WTC11 (cell line): ENCODE measurements at places on chromosomes 11 and 22. TPM values are rescaled to one million over a fixed set of nuclear protein-coding genes. Genes with fewer than 3 reads are reported as not detected.

The LRRC55 gene
- 0.46 to 0.79 TPM (median 0.71 TPM) in 3 replicates for total RNA-seq

The TSGA10IP gene
- total RNA-seq = 3.4 to 4.5 TPM (median 4.1 TPM) in 3 replicates

DNA sequence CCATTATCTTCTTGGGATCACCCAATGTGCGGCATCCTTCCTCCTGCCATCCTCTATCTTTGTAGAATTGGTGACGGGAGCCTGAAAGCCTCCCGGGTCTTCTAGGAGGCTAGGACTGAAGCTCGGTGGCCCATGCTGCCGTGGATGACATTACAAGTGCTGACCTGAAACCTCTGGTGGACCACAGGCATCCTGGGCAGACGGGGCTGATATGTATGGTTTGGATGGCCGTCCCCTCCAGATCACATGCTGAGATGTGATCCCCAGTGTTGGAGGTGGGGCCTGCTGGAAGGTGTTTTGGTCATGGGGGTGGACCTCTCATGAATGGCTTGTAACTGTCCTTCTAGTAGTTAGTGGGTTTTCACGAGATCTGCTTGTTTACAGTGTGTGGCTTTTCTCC is 1525.8 kb downstream of the BRD1 start:
- H3K4me3 ChIP-seq = no peak overlapping the region
- H3K27me3 ChIP-seq = no peaks in the 10 kb centered on the region; the same call in 1 of the 2 replicates
- H3K4me1 ChIP-seq = peaks cover 10% of the 10 kb centered on the region
- no peak overlapping the region for H3K27ac ChIP-seq
- no peaks in the 10 kb centered on the region for H3K36me3 ChIP-seq

DNA sequence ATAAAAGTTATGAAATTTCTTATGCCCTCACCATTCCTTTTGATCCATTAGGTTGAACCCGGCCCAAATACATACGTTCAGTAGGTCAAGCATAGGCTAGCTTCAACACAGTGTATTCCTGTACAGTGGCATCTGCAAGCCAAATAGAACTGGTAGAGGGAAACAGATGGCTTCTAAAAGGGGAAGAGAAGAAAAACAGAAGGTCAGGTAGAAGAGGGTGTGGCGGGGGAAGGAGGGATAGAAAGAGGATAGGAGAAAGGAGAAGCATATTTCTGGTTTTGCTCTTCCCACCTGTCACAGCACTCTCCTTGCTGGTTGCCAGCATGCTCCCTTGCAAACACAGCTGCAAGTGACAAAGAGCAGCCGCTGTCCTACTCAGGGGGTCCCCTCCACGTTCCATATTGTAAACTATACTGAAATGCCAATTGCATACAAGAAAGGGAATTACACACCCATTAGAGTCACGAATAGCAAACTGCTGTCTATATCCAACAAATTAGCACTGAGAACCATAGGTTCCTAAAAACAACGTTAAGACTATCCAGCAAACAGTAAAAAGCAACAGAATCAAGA is 71.8 kb downstream of the PHF21A start:
- H3K4me1 ChIP-seq = peaks cover 61% of the 10 kb centered on the region
- no peak overlapping the region for H3K4me3 ChIP-seq
- DNase-seq = no peak
- peaks cover 10% of the 10 kb centered on the region; the same call in 1 of the 2 replicates for H3K36me3 ChIP-seq
- no peaks in the 10 kb centered on the region for H3K27me3 ChIP-seq
- peak overlapping the region; percentile 75 for H3K27ac ChIP-seq

- peaks cover 2% of the 10 kb centered on the region; the same call in 1 of the 2 replicates for H3K36me3 ChIP-seq
- no peak overlapping the region for H3K4me3 ChIP-seq
- H3K4me1 ChIP-seq = no peaks in the 10 kb centered on the region
- H3K27ac ChIP-seq = no peak overlapping the region
Observed at GRCh38 chr11:46710821-46711269, 8.2 kb upstream of the F2 start.

The PATE2 gene
- total RNA-seq = not detected in 3 replicates

The KLHL22 gene
- total RNA-seq = 9.9 to 15.7 TPM (median 12.1 TPM) in 3 replicates

DNA sequence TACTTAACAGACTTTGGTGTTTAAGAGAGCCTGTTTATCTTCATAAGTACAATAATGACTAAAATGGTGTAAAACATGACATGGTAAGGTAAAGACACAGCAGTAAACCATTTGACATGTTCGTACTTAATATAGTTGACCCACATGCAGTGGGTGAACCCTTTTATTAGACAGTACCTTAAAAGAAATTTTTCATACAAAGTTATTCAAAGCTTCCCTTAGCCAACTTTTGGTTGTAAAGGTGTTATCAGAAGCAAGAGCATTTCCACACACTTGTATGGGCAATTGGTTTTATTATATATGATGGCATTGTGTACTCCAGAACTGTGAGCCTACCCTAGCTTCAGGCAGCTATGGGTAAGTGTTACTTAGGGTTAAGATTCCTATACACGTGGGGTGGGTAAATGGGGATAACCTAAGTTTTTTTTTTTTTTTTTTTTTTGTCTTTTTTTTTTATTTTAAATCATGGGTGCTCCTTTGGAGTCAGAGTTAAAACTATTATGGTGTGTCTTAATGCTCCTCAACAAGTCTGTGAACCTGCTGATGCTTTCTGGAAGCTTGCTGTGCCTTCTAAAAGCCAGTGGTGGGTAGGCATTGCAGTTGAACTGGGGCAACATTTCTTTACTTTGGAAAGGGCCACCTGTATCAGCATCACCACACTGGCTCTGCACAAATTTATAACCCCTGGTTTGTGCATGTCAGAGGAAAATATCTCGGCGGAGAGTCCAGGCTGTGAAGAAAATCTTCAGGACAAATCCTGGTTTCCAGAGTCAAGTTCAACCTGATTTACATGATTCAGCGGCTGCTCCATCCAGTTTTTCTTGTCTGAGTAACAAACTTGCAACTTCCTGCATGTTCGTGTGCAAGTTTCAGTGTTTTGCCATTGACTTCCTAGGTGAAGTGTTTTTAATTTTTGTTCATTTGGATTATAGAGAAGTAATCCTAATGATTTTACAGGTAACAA is 3.3 kb downstream of the PCF11 start:
- H3K27me3 ChIP-seq = no peaks in the 10 kb centered on the region
- H3K4me3 ChIP-seq = peak overlapping the region; percentile 99
- peaks cover 29% of the 10 kb centered on the region for H3K4me1 ChIP-seq
- no peak for DNase-seq
- H3K27ac ChIP-seq = peak overlapping the region; percentile 81
- H3K36me3 ChIP-seq = peaks cover 31% of the 10 kb centered on the region

- peaks cover 5% of the 10 kb centered on the region for H3K27me3 ChIP-seq
- peak; percentile 66 for DNase-seq
- no peaks in the 10 kb centered on the region for H3K36me3 ChIP-seq
- H3K4me3 ChIP-seq = peak within 1 kb of the TSS; percentile 62
- peaks cover 30% of the 10 kb centered on the region for H3K4me1 ChIP-seq
Observed at GRCh38 chr11:69013009-69013951, at the start of gene MRGPRF. Gene MRGPRF (minus strand): TSS chr11:69013246. CDS start chr11:69009901, 3,345 bp downstream.

DNA sequence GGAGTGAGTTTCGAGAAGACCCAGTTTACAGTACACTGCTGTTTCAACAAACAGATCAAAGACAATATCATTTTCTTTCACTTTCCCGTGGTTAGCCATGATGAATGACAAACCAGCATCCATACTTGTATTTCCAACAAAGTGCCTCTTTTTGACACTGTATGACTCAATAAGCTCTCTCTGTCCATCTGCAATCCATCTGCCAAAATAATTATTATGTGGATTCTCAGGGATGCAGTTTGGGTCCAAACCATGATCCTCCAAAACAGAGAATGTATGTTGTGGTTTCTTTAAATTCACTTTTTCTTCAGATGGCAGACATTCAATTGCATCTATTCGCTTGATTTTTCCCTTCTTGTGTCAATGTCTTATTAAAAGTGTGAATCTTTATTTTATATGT is 37.8 kb upstream of the RASD2 start:
- DNase-seq = no peak
- no peaks in the 10 kb centered on the region for H3K4me1 ChIP-seq
- peaks cover 13% of the 10 kb centered on the region for H3K27me3 ChIP-seq
- no peaks in the 10 kb centered on the region for H3K36me3 ChIP-seq
- H3K4me3 ChIP-seq = no peak overlapping the region

- H3K27me3 ChIP-seq = no peaks in the 10 kb centered on the region
- H3K4me1 ChIP-seq = peaks cover 3% of the 10 kb centered on the region
- H3K36me3 ChIP-seq = no peaks in the 10 kb centered on the region
- no peak overlapping the region for H3K4me3 ChIP-seq
- no peak overlapping the region for H3K27ac ChIP-seq
- DNase-seq = no peak
Observed at GRCh38 chr22:49042066-49042465, 785.6 kb downstream of the BRD1 start.

DNA sequence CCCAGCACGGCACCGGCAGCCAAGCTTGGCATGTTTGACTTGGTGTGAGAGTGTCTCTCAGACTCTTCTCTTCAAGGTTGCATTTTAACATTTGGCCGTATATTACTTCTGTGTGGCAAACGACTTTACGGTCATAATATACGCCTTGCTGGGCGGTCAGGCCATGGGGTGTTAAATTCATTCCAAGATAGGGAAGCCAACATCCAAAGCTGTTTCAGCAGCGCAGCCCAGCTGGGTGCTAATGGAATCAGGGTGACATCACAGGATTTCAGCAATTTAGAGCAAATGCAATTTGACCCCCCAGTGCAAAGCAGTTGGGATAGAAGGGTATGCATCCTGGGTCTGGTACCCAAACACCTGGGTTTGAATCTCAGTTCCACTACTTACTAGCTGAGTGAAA is 16.7 kb upstream of the MYH9 start:
- H3K4me3 ChIP-seq = no peak overlapping the region
- no peaks in the 10 kb centered on the region for H3K36me3 ChIP-seq
- H3K27me3 ChIP-seq = no peaks in the 10 kb centered on the region
- H3K27ac ChIP-seq = no peak overlapping the region

GRCh38 chr11:36513965-36514364 is 3.9 kb upstream of the TRAF6 start:
- H3K27me3 ChIP-seq = peaks cover 45% of the 10 kb centered on the region
- H3K4me3 ChIP-seq = no peak overlapping the region
- peaks cover 2% of the 10 kb centered on the region for H3K4me1 ChIP-seq
- no peak for DNase-seq

GRCh38 chr11:57394203-57394965 is 3.9 kb upstream of the PRG2 start:
- H3K27me3 ChIP-seq = peaks cover 19% of the 10 kb centered on the region
- no peaks in the 10 kb centered on the region for H3K36me3 ChIP-seq
- no peak overlapping the region for H3K27ac ChIP-seq
- H3K4me3 ChIP-seq = no peak overlapping the region

- no peak overlapping the region for H3K27ac ChIP-seq
- no peaks in the 10 kb centered on the region for H3K4me1 ChIP-seq
- H3K36me3 ChIP-seq = no peaks in the 10 kb centered on the region
- no peak for DNase-seq
Observed at GRCh38 chr11:133172349-133172748, 360.0 kb downstream of the OPCML start.

The ART1 gene
- total RNA-seq = not detected in 3 replicates

GRCh38 chr11:70028147-70028855 is 49.8 kb upstream of the ANO1 start:
- no peaks in the 10 kb centered on the region for H3K36me3 ChIP-seq
- no peak overlapping the region for H3K27ac ChIP-seq
- no peak overlapping the region for H3K4me3 ChIP-seq
- DNase-seq = no peak

DNA sequence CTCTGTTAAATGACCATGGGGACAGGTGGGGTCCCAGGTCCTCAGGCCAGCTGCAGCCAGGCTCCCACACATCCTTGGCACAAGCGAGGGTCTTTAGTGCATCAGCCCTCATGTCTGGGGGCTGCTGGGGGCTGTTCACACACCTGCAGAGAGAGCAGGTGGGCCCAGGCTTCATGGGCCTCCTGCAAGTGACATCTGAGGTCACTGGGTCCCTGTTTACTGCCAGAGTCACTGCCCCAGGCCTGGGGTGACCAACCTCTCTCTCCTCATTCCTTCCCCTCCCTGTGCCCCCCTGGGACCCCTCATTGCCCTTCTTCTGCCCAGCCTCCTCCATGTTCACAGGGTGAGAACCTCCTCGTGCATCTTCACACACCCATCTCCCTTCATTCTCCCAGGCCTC is 92.4 kb downstream of the RTL6 start:
- H3K27me3 ChIP-seq = no peaks in the 10 kb centered on the region
- peaks cover 20% of the 10 kb centered on the region for H3K4me1 ChIP-seq
- H3K4me3 ChIP-seq = no peak overlapping the region
- no peaks in the 10 kb centered on the region for H3K36me3 ChIP-seq
- H3K27ac ChIP-seq = no peak overlapping the region

The SYT13 gene
- 10.8 to 15.1 TPM (median 12.0 TPM) in 3 replicates for total RNA-seq

The EML3 gene
- 45.5 to 54.7 TPM (median 51.1 TPM) in 3 replicates for total RNA-seq

DNA sequence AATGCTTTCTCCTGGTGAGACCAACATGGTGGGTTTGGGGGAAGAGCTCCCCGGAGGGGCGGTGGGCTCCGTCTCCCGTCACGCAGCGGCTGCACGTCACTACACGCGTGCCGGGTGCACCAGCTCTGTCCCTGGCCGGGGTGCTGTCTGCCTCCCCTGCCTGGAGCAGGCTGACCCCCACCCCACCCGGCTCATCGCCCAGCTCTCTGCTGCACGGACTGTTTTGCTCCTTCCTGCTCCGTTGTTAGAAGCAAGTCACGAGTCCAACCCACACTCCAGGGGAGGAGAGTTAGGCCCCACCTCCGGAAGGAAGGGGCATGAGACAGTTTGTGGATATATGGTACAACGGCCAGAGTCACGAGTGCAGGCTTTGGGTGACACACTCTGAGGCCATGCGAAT is 364.9 kb downstream of the BRD1 start:
- H3K4me1 ChIP-seq = peaks cover 22% of the 10 kb centered on the region
- no peaks in the 10 kb centered on the region for H3K36me3 ChIP-seq
- no peak overlapping the region for H3K27ac ChIP-seq
- DNase-seq = no peak
- no peak overlapping the region for H3K4me3 ChIP-seq

DNA sequence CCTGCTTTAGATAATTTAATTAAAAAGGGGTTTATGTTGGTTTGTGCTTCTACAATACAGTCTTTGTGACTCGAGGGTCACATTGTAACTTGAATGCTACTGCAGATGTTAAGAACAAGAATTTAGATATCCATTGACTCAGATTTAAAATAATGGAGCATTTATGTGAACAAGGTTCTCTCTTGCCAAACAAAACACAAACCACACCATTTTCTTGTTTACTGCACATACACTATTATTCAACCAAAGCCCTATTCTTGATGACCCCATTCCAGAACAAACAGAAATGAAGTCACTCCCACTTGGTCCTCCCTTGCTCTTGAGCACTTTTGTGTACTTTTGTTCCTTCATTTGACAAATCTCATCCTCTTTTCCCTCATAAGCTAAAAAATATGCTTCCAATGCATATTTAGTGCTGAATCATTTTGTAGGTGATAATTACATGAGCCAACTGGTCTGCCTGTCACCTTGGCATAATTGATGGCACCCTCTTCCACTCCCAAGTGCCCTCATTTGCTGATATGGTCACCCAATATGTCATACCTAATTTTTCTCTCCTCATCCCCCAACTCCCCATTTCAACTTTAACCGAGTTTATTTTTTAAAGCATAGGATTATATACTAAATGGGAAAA is 2.8 kb downstream of the C11orf71 start:
- no peak for DNase-seq
- no peak overlapping the region for H3K4me3 ChIP-seq
- H3K36me3 ChIP-seq = peaks cover 4% of the 10 kb centered on the region
- H3K27ac ChIP-seq = no peak overlapping the region; the same call in 1 of the 2 replicates
- H3K27me3 ChIP-seq = no peaks in the 10 kb centered on the region

The PTPN5 gene
- 4.5 to 7.4 TPM (median 6.7 TPM) in 3 replicates for total RNA-seq

GRCh38 chr11:78830277-78830819 is 255.7 kb upstream of the NARS2 start:
- no peak overlapping the region for H3K27ac ChIP-seq
- H3K4me1 ChIP-seq = peaks cover 24% of the 10 kb centered on the region
- H3K4me3 ChIP-seq = no peak overlapping the region
- H3K27me3 ChIP-seq = no peaks in the 10 kb centered on the region
- no peaks in the 10 kb centered on the region for H3K36me3 ChIP-seq

The TPBGL gene
- total RNA-seq = 0.37 to 0.78 TPM (median 0.60 TPM) in 3 replicates

- no peak overlapping the region for H3K4me3 ChIP-seq
- H3K4me1 ChIP-seq = no peaks in the 10 kb centered on the region
- H3K27me3 ChIP-seq = no peaks in the 10 kb centered on the region; the same call in 1 of the 2 replicates
- no peaks in the 10 kb centered on the region for H3K36me3 ChIP-seq
- no peak for DNase-seq
Observed at GRCh38 chr11:5486421-5486820, 2.1 kb upstream of the OR52D1 start.

The OR52E8 gene
- total RNA-seq = not detected in 3 replicates
